ENCODE measurements at places on chromosomes 7 and 10.

GRCh38 chr10:5882961-5883360 lies 6.7 kb downstream of the ANKRD16 start:
- no peak for DNase-seq

GRCh38 chr10:116771101-116771958 lies 29.0 kb upstream of the HSPA12A start:
- peak; percentile 91 for DNase-seq

DNA sequence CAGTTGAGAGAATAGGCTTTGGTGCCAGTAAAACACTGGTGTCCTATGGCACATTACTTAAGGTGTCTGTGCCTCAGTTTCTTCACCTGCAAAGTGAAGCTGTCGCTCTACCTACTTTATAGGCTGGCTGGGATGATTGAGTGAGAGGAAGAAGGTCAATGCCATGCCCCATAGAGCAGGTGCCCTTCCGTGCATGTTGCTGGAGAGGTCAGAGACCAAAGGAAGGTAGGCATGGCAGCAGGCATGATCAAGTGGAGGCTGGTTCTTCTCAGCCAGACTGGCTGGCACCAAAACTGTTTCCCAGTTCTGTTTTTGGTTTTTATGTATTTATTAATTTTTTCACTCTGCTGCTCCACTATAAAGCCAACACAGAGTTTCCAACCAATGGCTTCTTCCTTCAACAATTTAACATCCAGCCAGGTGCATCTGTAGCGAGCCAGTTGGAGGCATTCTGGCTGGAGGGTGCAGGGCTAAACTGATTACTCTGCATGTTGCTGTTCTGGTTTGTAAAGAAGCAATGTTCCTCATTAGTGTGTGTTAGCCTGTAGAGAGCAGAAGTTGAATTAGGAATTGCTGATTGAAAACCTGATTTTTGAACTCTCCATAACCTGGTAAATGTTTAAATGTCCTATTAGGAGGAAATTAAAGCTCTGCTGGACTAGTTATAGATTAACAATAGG lies 144.3 kb upstream of the TNS3 start:
- DNase-seq: no peak

DNA sequence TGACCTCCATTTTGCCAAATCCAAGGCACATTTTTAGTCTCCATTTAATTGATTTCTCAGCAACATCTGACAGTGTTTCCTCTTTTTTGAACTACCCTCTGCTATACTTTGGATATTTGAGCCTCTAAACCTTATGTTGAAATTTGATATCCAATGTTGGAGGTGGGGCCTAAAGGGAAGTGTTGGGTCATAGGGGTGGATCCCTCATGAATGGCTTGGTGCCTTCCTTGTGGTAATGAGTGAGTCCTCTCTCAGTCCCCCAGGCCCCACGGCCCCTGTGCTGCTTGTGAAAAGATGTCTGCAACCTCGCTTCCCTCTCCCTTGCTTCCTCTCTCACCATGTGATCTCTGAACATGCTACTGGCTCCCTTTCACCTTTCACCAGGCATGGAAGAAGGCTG lies 96.8 kb upstream of the DGKB start:
- DNase-seq: peak; percentile 10

GRCh38 chr10:72243822-72244437 lies 27.9 kb upstream of the ASCC1 start:
- peak; percentile 93 for DNase-seq

- peak; percentile 80 for DNase-seq
Measured at GRCh38 chr10:95445223-95445836, 115.8 kb downstream of the SORBS1 start.

DNA sequence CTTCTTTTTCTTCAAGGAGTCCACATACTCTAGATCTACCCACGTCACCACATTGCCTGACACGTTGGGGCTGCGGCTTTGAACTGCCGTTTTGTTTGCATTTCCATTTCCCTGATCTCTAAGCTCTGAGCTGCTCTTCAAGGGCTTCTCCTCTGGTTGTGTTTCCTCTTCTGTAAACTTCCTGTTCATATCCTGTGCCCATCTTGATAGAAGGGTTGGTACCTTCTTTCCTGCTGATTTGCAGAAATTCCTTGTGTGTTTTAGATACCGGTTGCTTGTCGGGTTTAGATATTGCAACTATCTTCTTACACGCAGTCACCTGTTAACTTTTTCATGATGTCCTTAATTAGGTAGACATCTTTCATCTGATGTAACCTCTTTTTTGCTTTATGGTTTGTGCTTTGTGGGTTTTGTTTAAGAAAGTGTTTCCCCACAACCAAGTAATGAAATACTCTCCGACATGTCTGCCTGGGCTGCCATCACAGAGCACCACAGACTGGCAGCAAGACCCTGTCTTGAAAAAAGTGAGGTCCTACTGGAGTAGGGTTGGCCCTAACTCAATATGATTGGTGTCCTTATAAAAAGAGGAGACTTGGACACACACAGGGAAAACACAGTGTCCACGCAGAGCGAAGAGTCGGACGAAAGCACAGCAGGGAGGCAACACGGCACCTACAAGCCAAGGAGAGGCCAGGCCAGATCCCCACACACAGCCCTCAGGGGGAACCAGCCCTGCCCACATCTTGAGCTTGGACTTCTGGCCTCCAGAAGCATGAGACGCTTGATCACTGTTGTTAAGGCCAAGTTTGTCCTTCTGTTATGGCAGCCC lies 99.1 kb upstream of the PDGFA start:
- no peak for DNase-seq

- DNase-seq: peak; percentile 53
Measured at GRCh38 chr7:108103558-108104298, 26.4 kb downstream of the LAMB4 start.

GRCh38 chr7:82443547-82444219 lies at the start of gene CACNA2D1:
Gene CACNA2D1 (minus strand): TSS chr7:82443777.
- DNase-seq: peak; percentile 92

All from fibroblast of skin of right biceps (primary cell).